Inflammatory macrophage (primary cell): ENCODE measurements at places on chromosomes 12 and 14.

- no peak for DNase-seq
Measured at GRCh38 chr12:53978477-53979356, 4.0 kb upstream of the HOTAIR start.

- DNase-seq, result no peak
Measured at GRCh38 chr12:110373025-110373424, 30.5 kb downstream of the ANAPC7 start.

GRCh38 chr12:1644534-1645438 is 15.8 kb downstream of the WNT5B start:
- no peak for DNase-seq

DNA sequence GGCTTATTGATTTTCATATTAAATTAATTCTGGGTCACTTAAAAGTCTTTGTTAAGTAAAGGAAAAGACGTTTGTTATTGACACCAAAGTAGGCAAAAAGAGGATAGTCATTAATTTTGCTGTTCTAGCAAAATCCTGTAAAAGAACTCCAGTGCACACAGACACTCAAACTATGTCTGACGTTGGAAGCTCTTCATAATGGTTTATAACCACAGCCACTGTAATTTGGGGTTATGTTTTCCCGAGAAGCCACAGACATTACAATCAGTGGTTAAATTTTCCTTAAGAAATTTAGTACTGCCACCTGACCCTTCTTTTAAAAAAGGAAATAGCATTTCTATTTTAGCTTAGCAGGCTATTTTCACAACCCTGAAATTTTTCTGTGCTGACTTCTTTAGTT is 267.5 kb downstream of the CCDC91 start:
- no peak for DNase-seq

DNA sequence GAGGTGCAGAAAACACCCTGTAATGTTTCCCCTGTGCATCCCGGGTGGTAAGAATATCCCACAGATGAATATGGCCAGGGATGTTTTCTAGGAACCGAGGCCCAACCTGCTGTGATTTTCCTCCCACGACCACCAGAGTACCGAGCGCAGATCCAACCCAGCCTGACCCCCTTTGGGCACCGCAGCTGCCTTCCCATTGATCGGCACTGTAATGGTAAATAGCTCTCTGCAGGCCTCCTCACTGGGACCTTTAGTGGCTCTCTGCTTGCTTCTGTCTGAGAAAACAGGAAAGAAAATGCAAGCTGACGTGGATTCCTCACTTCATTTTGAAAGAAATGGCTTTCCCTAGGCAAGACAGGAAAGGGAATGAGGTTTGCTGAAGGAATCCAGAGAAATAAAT is 2.4 kb upstream of the RAB15 start:
- DNase-seq, result no peak
